ENCODE measurements at places on chromosomes 4 and X.
A peak's percentile ranks its signal among the peaks of the same experiment; 100 is the strongest.

DNA sequence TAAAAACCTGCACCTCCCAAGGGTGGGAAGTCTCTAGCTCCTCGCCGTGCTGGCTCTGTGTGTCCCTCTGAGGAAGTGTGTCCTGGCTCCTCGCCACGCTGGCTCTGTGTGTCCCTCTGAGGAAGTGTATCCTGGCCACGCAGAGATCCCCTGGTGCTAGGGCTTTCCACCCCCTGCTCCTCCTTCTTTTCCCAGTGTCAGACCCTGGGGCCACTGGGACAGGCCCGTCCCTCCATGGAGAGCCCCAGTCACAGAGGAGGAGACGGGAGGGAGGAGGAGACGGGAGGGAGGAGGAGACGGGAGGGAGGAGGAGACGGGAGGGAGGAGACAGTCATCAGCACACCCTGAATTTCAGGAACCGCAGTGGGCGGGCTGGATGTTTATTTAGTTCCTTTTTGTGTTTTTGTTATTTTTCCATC is 53.8 kb upstream of the HGFAC start:
- no peak for DNase-seq

DNA sequence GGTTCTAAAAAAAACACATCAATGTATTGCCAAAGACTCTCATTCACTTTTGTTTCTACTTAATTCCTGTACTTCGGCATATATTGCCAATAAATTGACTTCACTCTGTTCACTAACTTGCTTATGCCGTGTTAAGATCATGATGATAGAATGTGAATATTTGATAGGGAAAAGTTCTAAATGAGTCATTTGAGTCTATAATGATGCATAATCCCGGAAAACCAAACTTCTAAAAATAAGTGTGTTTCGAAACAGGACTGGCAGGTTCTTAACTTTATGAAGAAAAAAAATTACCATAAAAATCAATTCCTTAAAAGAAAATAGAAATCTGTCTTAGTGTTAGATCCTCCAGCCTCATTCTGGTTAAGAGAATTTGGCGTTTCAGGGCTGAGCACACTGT is 387.5 kb upstream of the FTHL17 start:
- no peak for DNase-seq

DNA sequence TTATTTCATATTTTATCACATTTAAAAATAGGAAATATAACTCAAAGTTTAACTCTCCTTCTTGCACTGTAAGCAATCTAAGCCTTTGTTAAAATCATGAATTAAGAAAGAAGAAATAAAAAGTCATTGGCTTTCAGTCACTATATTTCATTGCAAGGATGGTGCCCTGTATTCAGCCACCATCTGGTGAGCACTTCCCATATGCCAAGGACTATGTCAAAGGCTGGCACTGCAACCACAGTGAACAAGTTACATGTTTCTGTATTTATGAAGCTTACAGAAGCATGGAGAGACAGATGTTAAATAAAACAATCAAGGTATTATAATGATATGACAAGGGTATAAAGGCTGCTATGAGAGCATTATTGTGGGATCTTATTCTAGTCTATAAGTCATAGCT is 68.6 kb downstream of the PRKG2 start:
- DNase-seq = no peak

DNA sequence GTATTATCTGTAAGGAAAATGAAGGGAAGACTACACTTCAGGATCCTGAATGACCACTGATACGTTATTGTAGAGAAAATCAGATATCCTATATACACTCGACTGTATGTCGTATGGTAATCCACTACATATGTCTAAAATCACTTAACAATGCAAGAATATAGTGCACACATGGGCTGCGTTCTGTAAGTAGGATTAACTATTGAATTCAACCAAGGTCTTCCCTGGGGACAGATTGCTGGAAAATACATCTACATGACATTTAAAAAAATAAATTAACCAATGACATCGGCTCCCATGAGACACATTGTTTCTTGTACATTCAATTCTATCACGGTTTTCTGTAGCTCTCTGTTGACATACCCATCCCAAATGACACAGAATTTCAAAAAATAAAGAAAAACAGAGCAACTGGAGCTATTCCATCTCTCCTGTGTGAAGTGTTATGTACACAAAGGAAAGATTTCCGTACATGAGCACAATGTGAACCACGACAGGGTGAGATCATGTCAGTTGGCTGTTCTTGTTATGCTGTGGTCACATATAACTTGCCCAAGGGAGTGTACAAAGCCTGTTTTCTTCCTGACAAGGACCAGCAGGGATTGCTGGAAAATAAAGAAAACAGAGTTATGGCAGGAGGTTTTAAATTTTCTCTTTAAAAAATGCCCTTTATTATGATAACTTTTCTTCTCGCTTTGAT is 6.1 kb downstream of the ENOX2 start:
- no peak for DNase-seq

DNA sequence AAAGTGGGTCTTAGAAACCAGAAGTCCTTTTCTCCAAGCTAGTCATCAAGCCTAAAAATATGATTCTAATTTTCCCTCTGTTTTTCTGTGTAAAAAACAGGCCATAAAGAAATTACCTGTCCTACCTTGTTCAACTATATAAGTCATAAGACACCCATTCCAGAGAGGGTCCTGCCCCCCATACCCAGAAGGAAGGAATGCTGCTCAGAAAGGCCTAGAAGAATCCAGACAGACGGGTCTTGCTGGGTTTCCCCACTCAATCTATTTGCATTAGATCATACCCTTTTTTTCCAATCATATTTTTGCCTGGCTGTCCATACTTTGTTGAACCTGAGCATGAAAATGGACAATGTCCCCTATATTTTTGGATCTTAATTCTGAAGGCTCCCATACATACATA is 16.3 kb upstream of the XAGE2 start:
- DNase-seq = no peak

DNA sequence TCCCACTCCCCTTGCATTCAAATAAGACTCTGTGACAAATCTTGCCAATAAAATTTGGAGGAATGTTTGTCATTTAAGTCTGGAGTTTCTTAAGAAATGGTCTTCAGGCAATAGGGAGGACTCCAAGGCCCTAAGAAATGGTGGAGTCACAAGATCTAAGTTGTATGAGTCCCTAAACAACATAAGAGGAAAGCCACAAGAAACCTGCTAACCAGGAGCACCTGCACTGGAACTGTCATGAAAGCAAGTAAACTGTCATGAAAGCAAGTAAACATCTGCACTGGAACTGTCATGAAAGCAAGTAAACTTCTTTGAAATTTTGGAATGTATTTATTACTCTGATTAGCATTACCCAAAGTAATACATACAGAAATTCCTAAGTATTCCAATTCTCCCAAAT is 3.5 kb downstream of the CNOT6L start:
- no peak for DNase-seq

GRCh38 chr4:48858130-48858529 is 27.2 kb downstream of the OCIAD1 start:
- no peak for DNase-seq

- DNase-seq = peak; percentile 42
These were observed 812 bp upstream of the KDM6A start for GRCh38 chrX:44871931-44872820.
